AG08395 (cell line): ENCODE measurements at places on chromosomes 7 and 10.

- no peak for DNase-seq
Observed at GRCh38 chr7:128837521-128837921, 7.3 kb downstream of the FLNC start.

GRCh38 chr7:154598864-154599263 is 404.1 kb downstream of the PAXIP1 start:
- DNase-seq = no peak

- DNase-seq = no peak
Observed at GRCh38 chr10:14377591-14378175, 47.0 kb upstream of the FRMD4A start.

DNA sequence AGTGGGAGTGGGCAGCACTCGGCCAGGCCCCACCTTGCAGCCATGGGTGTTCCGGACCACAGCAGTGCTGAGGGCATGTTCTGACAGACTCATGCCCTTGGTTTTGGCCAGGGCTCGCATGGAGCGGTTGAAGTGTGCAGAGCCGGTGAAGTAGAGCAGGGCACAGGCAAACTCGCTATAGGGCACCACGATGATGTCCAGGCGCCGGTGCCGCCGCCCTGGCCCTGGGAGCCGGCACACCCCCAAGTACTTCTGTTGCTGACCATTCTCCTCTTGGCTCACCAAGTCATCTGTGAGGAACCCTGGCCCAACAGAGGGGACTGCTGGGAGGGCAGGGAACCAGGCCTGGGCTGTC is 8.6 kb downstream of the POLL start:
- DNase-seq = no peak

- peak; percentile 83 for DNase-seq
Observed at GRCh38 chr10:43892062-43892770, 243.5 kb upstream of the ZNF32 start.

DNA sequence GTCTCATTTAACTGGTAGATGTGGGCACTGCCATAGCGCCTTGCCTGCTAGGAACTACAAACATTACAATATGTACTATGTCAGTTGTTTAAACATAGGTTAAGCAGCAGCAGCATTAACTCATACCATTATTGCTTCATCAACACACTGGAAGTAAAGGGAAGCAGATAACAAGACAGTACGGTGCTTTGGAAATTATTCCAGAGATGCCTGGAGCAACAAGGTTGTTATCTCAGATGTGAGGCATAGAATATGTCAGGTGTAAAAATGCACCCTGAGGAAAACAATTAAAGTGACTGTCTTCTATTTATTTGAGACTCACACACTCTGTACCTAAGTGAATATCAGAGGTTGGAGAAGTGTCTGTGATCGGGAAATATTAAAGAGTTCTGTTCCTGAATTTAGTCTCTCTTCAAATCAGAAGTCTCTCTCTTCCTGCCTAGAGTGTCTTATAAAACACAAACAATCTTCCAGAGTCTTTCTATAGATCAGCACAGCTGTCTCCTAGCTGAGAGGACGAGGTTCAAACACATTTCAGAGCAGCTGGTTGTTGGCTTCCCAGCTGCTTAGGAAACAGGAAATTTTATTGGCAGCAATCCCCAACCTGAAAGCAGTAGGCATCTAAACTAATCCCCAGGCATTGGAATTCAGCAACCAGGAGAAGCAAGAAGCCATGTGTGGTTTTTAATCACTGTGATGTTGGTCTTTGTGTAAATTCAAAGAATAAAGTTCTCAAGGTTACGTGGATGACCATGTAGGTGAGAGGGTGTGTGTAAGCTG is 994.4 kb upstream of the LRRTM3 start:
- no peak for DNase-seq

GRCh38 chr10:108849688-108850087 is 1073.6 kb downstream of the XPNPEP1 start:
- no peak for DNase-seq

- peak; percentile 18 for DNase-seq
Observed at GRCh38 chr10:88499569-88500470, 83.3 kb downstream of the RNLS start.

DNA sequence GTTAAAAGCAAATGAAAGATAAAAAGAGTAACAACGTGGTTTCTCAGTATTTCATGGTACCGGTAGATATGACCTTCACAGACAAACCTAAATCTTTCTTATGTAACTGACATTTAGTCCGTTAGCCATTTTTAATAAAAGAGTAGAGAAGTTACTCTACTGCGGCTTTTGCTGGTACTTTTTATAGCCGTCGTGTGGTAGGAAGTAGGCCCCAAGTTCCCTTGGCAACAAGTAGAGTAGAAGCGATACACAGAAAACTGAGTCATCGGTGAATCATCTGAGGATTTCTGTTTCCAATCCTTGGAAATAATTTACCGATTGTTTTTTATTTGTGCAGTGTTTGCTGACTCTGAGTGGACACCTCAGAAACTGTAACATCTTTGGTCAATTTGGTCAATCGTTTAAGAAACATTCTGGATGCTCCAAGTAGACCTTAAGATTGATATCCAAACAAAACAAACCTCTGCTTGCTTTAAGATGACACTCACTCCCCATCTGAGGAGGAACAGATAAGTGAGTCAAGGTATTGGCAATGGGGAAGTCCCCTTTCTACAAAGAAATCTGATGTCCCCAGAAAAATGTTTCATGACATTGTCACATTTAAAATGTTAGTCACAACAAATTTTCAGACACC is 63.9 kb upstream of the AHR start:
- peak; percentile 88 for DNase-seq

GRCh38 chr7:154852205-154852604 is 150.7 kb downstream of the PAXIP1 start:
- no peak for DNase-seq

- no peak for DNase-seq
Observed at GRCh38 chr7:36736899-36737211, 12.6 kb upstream of the AOAH start.

DNA sequence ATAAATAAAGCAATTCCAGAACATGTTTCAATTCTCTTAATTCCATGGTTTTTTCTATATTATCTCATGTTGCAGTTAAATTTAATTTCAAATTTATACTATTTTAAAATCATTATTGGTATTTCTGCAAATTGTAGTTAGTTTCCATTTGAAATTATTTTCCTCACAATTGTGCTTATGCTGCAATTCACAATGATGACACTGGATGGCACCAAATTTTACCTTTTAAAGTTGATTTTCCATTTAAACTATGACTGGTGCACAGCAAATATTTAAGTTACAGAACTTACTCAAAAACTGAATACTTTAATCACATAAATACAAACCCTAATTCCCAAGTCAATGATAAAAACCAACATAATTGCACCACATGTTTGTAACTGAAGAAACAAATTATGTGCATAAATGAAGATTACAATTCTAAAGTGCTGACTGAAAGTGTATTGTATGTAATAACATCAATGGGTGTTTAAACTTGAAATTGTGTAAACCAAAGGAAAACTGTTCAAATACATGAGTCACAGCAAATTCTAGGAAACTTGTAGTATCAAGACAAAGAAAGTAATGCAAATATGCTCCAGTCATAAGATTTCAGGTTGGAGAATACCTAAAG is 75.3 kb upstream of the AASS start:
- DNase-seq = peak; percentile 24

- DNase-seq = peak; percentile 91
Observed at GRCh38 chr10:69382382-69383117, 34.2 kb downstream of the TACR2 start.

DNA sequence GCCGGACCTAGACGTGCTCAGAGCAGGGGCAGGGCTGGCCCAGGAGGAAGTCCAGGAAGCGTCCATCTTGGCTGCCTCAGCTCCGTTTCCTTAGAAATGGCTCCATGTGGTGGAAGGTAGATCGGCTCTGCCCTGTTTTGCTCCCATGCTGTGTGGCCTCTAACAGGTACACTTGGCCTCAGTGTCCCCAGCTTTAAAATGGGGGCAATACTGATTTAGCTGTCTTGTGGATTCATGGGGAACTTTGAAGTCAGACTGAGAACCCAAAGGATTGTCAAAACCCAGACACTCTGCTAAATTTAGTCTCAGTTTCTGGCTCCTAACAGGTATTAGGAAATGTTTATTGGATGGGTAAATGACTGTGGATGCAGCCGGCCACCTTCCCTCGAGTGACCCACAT is 15.9 kb downstream of the MTURN start:
- no peak for DNase-seq

- no peak for DNase-seq
Observed at GRCh38 chr10:58555170-58555929, 42.7 kb downstream of the BICC1 start.

DNA sequence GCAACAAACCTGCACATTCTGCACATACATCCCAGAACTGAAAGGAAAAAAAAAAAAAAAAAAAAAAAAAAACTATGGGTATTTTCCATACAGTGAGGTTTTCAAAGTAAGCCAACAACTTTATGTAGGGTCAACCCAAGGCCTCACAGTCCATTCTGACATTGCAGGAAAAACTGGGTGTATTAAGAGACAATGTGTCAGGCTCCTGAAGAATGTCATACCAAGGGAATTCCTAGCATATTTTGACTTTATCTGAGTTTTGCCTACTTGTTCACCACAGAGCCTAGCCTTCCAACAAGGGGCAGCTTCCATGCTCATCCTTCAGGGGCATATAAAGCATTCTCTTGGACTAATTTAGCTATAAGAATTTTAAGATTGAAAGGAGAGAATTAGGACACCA is 368.9 kb downstream of the PLXDC2 start:
- DNase-seq = no peak

DNA sequence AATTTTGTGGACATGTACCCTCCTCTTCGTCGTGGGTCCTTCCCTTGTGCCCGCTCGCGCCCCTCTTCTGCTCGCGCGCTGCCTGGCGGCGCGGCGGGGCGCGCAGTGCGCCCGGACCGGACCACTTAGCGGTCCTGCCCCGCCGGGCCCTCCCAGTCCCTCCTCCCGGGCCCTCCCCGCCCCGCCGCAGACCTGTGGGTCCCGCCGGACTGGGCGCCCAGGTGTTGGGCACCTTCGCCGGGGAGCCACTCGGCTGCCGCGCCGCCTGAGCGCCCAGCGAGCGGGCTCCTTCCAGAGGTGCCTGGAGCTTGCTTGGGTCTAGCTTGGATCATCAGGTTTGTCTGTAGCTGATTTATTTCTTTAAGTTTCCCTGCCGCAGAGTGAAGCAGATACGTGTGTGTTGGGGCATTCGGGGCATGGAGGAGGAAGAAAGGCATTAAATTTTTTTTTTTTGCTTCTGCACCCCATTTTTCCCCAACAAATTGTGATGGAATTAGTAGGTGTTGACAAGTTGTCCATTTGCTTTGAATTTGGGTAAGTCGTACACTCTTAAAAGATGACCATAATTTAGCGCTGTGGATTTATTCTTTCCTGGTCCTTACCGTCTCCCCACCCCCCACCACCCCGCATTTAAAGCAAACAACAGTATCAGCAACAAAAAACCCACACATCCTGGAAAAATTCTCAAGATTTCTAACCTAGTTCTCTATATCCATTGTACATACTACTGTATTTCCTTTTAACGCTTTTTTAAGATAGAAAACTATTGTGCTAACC is 905 bp downstream of the C1GALT1 start:
- DNase-seq = peak; percentile 12

DNA sequence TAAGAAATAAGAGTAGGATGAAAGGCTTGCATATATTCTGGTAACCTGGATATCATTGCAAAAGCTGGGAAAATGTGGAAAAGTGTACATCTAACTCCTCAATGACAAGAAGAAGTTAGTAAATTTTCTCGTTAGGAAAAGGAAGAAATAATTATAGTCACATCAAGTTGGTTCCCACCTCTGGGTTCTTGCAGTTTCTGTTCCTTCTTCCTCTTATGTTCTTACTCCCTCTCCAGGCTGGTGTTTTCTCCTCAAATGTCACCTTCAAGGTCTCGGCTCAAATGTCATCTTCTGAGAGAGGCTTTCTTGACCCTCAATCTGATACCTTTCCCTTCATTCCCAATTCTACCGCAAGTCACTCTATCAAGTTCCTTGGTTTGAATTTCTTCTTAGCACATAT is 64.4 kb downstream of the ENTPD1 start:
- DNase-seq = no peak

GRCh38 chr7:80611779-80612178 is 26.7 kb upstream of the CD36 start:
- DNase-seq = peak; percentile 4

DNA sequence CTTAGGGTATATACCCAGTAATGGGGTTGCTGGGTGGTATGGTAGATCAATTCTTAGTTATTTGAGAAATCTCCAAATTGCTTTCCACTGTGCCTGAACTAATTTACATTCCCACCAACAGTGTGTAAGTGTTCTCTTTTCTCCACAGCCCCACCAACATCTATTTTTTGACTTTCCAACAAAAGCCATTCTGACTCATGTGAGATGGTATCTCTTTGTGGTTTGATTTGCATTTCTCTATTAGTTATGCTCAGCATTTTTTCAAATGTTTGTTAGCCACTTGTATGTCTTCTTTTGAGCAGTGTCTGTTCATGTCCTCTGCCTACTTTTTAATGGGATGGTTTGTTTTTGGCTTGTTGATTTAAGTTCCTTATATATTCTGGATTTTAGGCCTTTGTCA is 66.4 kb downstream of the MGAM2 start:
- no peak for DNase-seq

DNA sequence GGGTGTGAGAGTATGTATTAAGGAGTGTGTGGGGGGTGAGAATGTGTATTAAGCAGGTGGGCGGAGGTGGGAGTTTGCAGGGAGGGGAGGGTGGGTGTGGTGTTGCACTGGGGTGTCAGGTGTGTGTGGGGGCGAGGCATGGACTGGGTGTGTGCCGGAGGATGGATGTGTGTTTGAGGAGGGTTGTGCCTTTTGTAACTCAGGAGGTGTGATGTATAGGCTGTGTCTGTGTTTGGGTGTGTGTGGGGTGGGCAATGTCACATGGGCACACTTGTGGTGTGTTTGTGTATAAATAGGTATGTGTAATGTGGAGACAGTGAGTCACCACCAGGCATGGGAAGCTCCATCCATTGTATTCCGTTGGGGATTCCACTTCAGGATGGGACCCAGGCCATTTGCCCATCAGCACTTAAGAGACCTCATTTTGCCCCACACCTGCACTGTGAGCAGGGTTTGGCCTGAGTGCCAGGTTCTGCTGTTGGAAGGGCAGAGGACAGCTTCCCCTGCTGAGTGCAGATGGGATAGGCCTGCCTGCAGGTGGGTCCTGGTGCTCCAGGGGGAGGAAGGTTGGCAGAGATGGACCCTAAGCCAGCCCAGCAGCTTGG is 5.8 kb downstream of the UNC5B start:
- DNase-seq = peak; percentile 46

DNA sequence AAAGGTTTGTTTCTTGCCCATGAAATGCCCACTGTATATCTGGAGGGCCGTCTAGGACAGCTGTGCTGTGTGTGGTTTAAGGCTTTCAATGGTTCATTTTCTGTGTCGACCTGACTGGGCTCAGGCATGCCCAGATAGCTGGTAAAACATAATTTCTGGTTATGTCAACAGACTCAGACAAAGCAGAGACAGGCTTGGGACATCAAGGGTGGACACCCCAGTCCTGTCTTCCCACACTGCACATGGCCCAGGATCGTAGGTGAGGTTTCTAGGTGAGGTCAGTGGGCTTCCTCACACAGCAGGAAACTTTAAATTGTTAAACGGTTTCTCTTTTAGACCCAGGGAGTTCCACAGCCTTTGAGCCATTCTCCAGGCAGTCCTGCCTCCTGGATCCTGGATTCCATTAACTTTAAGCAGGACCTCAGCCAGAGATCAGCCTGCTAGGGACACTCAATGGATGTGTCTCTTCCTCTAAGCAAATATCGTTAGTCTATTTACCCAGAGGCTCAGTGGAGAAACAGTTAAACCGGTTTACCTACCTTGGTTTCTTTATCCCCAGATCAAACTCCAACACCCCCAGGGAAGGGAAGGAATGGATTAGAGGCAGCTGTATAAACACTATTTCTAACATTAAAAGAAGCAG is 66.4 kb downstream of the ST8SIA6 start:
- peak; percentile 4 for DNase-seq
